ENCODE measurements at places on chromosomes 2 and 18. TPM values are rescaled to one million over a fixed set of nuclear protein-coding genes. Genes with fewer than 3 reads are reported as not detected.

The ACVR1C gene
- total RNA-seq: 0.33 TPM

The FKBP1B gene
- total RNA-seq: 10.9 TPM

The CAVIN2 gene
- total RNA-seq: 1.2 TPM

The SLC23A3 gene
- 2.5 TPM for total RNA-seq

The PARD3B gene
- 13.7 TPM for total RNA-seq

The CLEC4F gene
- not detected for total RNA-seq

The SPP2 gene
- total RNA-seq: not detected

The CXCR1 gene
- total RNA-seq: not detected

The KCTD1 gene
- total RNA-seq: 11.2 TPM

The CTNNA2 gene
- not detected for total RNA-seq

The EMILIN1 gene
- 328 TPM for total RNA-seq

The STEAP3 gene
- 23.6 TPM for total RNA-seq

The OLA1 gene
- total RNA-seq: 103 TPM

The PLEKHH2 gene
- total RNA-seq: 11.7 TPM

The DNAJC5G gene
- total RNA-seq: not detected

The KIAA2012 gene
- total RNA-seq: not detected

The ILKAP gene
- 22.8 TPM for total RNA-seq

The CFAP53 gene
- total RNA-seq: 1.1 TPM

The VSNL1 gene
- 0.77 TPM for total RNA-seq

The GULP1 gene
- 80.1 TPM for total RNA-seq

Data from uterine smooth muscle cell (primary cell).